ENCODE measurements at places on chromosomes 12 and 14. TPM values are rescaled to one million over a fixed set of nuclear protein-coding genes. Genes with fewer than 3 reads are reported as not detected.

GSG1 gene
- polyA plus RNA-seq: not detected

NRIP2 gene
- 0.19 TPM for polyA plus RNA-seq

KLHL33 gene
- not detected for polyA plus RNA-seq

PROX2 gene
- polyA plus RNA-seq: not detected

EXOC3L4 gene
- not detected for polyA plus RNA-seq

SELPLG gene
- 271 TPM for polyA plus RNA-seq

DBX2 gene
- not detected for polyA plus RNA-seq

DLK1 gene
- not detected for polyA plus RNA-seq

ADAM21 gene
- not detected for polyA plus RNA-seq

FGF6 gene
- not detected for polyA plus RNA-seq

LRTM2 gene
- not detected for polyA plus RNA-seq

POU6F1 gene
- 3.0 TPM for polyA plus RNA-seq

CLEC7A gene
- polyA plus RNA-seq: 304 TPM

TESPA1 gene
- polyA plus RNA-seq: 0.37 TPM

PPM1H gene
- polyA plus RNA-seq: 2.8 TPM

SCARB1 gene
- polyA plus RNA-seq: 15.2 TPM

BCAT1 gene
- 16.9 TPM for polyA plus RNA-seq

TAMALIN gene
- 40.1 TPM for polyA plus RNA-seq

SYNDIG1L gene
- 0.09 TPM for polyA plus RNA-seq

TBC1D30 gene
- 1.1 TPM for polyA plus RNA-seq

JDP2 gene
- polyA plus RNA-seq: 14.2 TPM

PLEKHD1 gene
- polyA plus RNA-seq: not detected

CGRRF1 gene
- 19.4 TPM for polyA plus RNA-seq

PARPBP gene
- polyA plus RNA-seq: 1.6 TPM

SPTB gene
- polyA plus RNA-seq: not detected

CIROP gene
- polyA plus RNA-seq: not detected

TMEM52B gene
- 1.7 TPM for polyA plus RNA-seq

KLHDC1 gene
- polyA plus RNA-seq: 1.6 TPM

FOXA1 gene
- polyA plus RNA-seq: not detected

SMARCD1 gene
- 3.7 TPM for polyA plus RNA-seq
